ENCODE measurements at places on chromosomes 16 and 17.

- no peak for DNase-seq
Measured at GRCh38 chr17:7262935-7263800, 890 bp upstream of the CLDN7 start.

DNA sequence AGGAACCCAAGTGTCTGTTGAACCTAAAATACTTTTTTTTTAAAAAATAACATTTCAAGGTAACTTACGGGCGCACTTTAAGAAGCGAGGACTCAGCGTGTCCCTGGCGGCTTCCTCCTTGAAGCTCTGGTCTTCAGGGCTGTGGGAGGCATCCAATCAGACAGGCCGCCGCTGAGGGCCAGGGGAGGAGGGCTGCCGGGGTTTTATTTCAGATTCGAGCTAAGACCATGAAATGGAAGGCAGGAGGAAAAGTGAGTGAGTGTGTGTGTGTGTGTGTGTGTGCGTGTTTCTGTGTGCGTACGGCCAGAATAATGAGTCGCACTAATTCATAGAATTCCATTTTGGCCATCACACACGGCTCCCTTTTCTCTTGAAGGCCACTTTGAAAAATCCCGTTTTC, 41.1 kb downstream of the C16orf78 start:
- no peak for DNase-seq

- DNase-seq: no peak
Measured at GRCh38 chr17:14282726-14283125, 18.2 kb upstream of the HS3ST3B1 start.

DNA sequence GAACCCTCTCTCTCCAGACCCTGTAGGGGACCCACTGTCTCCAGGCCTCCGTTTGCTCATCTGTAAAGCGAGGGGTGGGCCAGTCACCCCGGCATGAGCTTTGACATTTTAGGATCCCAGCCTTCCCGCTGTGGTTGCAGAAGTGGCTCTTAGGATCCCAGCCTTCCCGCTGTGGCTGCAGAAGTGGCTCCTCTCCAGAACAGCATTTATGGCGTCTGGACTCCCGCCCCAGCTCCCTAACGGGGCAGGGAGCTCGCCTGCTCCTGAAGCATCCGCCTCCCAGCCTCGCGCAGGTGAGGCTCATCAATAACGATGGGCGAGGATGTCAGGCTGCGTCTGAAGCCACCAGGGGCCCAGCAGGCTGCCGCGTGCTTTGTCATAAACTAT, 222.3 kb upstream of the TNRC6C start:
- DNase-seq: no peak

GRCh38 chr16:79175286-79176057, 425.1 kb downstream of the MAF start:
- no peak for DNase-seq

- DNase-seq: no peak
Measured at GRCh38 chr16:50531901-50532300, 16.3 kb upstream of the NKD1 start.

GRCh38 chr17:48484850-48485249, 46.0 kb downstream of the HOXB1 start:
- DNase-seq: no peak

DNA sequence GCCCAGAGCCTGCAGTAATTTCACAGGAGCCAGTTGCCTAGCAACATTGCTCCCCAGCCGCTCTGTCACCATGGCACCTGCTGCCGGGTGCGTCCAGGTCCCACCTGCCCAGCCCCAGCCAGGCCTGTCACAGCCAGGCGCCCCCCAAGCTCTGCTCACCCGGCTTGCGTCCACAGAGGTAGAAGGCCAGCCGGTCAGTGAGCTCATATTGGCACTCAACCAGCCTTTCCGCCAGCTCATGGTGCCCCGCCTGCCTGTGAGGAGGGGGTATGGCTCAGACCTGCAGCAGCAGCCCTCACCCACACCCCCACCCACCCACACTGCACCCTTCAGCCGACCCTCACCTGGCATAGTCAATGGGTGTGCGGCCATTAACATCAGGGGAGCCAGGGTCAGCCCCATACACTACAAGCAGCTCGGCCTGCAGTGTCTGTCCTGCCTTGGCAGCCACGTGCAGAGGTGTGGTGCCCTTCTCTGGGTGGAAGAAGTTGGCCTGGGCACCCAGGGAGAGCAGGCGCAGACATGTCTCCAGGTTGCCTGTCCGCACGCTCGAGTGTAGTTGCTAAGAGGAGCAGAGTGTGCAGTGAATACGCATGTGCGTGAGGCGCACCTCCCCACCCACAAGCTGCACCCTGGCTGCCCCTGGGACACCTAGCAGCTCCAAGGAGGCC, 7.7 kb downstream of the GIT1 start:
- no peak for DNase-seq

GRCh38 chr17:74808714-74809430, 32.7 kb upstream of the NAT9 start:
- DNase-seq: no peak

GRCh38 chr17:41413353-41413957, 10.9 kb downstream of the KRT37 start:
- DNase-seq: no peak

- DNase-seq: no peak
Measured at GRCh38 chr16:51431517-51432241, 280.6 kb upstream of the SALL1 start.

GRCh38 chr16:4241928-4242283, at the start of gene SRL:
TSS of gene SRL (minus strand) at chr16:4242080. CDS start at chr16:4242067, 13 bp downstream.
- DNase-seq: no peak

- DNase-seq: no peak
Measured at GRCh38 chr16:86337581-86338402, 172.5 kb upstream of the FOXF1 start.

GRCh38 chr17:76273445-76274111, 8.4 kb downstream of the UBALD2 start:
- DNase-seq: no peak

- DNase-seq: no peak
Measured at GRCh38 chr17:79012563-79013134, 3.1 kb upstream of the CANT1 start.

GRCh38 chr16:47917118-47917517, 238.7 kb downstream of the ABCC12 start:
- DNase-seq: no peak

DNA sequence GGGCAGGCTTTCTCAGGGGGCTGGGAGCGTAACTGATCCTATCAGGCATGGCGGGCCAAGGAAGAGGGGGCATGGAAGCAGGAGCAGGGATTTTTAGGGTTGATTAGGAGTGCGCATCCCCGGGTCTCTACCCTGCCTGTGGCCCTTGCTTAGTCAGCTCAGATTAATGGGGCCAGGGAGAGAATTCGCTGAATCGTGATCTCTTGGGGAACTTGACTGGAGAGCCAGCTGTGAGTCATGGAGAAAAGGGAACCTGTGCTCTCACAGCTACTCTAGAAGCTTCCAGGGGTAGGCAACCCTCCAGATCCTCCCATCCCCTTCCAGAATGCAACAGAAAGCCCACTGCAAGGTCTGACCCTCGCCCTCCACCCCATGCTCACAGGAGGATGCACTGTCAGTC, 3.6 kb downstream of the FOXN1 start:
- DNase-seq: no peak

DNA sequence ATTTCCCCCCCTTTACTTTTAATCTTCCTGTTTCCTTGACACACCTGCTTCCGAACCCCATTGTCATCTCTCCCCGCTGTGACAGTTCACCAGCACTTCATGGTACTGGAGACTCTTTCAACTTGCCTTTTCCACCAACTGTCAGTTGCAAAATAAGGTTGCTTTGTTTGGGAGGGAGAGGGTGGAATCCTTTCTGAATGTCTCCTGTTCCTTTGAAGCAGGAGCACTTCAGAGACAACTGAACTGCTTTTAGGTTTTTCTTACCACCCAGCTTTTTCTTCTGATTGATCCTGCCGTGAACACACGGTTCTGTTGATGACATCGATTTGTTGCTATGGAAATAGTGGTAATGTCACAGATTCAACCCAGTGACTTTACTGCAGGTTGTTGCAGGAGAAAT, 42.0 kb downstream of the RPA1 start:
- DNase-seq: peak; percentile 83

- DNase-seq: no peak
Measured at GRCh38 chr17:60947100-60947499, 269.4 kb downstream of the BCAS3 start.

- no peak for DNase-seq
Measured at GRCh38 chr16:11494433-11494832, 92.3 kb downstream of the LITAF start.

All from central memory CD4-positive, alpha-beta T cell (primary cell).